ENCODE measurements at places on chromosomes 6 and 20. TPM values are rescaled to one million over a fixed set of nuclear protein-coding genes. Genes with fewer than 3 reads are reported as not detected.

DNA sequence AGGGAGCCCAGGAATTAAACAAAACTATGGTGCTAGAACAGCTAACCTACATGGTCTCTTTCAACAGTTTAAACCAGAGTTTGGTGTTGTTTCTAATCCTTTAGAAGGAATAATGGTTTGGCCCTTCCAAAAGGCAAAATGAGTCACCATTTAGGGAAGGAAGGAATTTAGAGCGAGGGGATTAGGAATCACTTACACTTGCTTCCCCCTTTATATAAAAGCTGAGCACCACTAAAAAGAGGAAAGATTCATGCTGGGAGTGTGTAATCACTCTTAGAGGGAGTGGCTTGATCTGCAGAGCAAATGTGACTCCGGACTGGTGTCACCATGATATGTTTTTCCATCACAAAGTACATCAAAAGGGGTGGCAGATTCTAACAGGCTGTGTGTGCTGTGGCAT, 63.6 kb downstream of the F13A1 start:
- DNase-seq, result no peak

DNA sequence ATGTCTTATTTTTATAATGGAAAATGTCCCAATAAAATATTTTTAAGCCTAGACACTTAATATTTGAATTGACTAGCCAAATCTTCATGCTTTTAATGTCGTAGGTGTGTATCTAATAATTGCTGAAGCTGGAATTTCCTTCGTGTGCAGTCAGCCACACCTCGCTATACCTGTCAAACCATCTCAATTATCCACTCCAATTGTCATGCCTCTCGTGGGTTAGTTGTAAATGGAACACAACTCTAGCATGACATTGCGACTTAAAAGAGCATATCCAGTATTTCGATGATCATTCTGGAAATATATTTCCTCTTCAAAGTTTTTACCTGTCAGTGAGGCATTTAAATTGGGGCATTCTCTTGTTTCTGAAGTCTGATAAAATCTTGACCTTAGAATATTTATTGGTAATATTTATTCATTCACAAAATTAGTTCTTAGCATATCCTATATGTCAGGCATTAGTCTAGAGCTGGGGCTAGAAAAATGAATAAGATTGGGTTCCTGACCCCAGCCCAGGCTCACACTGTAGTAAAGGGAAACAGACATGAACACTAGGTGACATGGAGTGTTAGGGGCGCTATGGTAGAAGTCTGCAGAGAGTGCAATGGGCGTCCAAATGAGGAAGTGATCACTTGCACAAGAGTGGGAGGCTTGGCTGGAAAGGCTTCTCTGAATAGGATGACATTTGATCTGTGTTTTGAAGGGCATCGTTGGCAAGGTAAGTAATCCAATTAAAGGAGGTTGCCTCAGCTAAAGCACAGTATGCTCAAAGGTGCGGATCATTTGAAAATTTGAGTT, 11.0 kb upstream of the CFAP206 start:
- no peak for DNase-seq

DNA sequence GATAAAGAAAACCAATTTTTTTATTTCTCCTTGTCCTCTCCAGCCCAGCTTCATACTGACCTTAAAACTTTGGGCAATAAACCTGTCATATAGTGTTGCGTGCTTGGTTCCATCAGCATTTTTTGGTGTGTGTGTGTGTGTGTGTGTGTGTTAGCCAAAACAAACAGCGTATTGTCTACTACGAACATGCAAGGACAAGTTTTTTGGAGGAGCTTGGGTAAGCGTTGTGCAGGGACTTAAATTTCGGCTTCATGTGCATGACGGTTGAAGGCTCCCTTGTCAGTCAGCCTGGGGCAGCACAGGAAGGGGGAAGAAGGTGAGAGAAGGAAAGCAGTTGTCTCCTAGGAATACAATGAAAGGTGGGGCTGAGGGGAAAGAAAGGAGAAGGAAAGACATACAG, 62.0 kb upstream of the PAX1 start:
- DNase-seq, result no peak

DNA sequence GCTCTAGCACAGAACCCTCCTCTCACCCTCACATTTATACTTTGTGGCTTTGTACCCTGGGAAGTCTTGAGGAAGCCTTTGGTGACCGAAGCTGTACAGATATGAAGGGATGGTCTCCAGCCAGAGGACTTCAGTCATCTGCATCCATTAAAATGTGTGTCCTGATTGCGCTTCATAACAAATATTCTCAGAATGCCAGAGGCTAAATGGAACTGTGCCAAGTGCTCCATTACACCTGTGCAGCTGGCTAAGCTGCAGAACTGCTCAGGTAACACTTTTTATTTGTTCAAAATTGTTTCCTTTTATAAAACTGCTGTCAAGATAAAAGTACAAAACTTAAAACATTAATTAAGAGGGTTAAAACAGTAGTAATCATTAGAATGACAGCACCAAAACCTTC, 22.3 kb downstream of the TPBG start:
- DNase-seq, result no peak

- DNase-seq, result no peak
Observed at GRCh38 chr20:48128436-48128835, 343.2 kb upstream of the SULF2 start.

DNA sequence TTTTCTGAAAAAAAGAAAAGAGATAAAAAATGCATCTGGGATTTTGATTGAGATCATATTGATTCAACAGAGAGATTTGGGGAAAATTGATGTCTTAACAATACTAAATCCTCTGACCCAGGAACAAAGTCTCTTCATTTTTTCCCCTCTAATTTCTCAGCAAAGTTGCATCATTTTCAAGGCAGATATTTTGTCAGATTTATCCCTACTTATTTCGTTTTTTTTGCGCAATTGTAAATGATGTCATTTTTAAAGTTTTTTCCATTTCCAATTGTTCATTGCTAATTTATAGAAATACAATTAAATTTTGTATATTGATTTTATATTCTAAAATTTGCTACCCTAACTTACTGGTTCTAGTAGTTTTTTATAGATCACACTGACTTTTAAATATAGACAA, 97.7 kb upstream of the TMEM170B start:
- no peak for DNase-seq

GRCh38 chr6:91281901-91282300, 695.0 kb upstream of the MAP3K7 start:
- no peak for DNase-seq

DNA sequence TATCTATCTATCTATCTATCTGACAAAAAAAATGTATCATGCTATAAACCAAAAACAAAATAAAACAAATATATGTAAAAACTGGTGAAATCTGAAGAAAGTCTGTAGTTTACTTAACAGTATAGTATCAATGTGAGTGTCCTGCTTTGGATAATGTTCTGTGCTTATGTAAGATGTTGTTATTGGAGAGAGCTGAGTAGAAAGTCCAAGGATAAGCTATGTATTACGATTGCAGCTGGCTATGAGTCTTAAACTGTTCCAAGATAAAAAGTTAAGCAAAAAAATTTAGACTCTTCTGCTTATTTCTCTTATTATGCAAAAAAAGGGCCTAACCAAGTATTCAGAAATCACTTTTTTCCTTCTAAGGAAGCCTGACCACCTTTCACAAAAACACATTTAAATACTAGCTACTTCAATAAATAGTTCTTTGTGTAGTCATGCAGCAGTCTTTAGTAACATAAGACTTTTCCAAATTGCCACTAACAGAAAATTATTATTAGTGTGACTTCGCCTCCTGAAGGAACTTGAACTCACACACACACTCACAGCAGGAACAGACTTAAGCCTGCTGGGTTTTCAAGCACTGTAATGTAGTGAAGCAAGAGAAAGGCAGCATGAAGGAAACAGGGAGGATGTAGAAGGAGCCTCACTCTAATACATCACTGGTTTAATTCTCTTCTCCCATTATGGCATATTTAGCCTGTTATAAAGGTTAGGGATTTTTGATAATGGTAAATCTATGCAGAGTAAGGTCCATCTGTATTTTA, 265.8 kb upstream of the GJE1 start:
- no peak for DNase-seq

- DNase-seq, result no peak
Observed at GRCh38 chr6:35973670-35974222, 50.7 kb downstream of the SLC26A8 start.

GRCh38 chr6:105990151-105990550, 96.0 kb upstream of the PRDM1 start:
- no peak for DNase-seq

DNA sequence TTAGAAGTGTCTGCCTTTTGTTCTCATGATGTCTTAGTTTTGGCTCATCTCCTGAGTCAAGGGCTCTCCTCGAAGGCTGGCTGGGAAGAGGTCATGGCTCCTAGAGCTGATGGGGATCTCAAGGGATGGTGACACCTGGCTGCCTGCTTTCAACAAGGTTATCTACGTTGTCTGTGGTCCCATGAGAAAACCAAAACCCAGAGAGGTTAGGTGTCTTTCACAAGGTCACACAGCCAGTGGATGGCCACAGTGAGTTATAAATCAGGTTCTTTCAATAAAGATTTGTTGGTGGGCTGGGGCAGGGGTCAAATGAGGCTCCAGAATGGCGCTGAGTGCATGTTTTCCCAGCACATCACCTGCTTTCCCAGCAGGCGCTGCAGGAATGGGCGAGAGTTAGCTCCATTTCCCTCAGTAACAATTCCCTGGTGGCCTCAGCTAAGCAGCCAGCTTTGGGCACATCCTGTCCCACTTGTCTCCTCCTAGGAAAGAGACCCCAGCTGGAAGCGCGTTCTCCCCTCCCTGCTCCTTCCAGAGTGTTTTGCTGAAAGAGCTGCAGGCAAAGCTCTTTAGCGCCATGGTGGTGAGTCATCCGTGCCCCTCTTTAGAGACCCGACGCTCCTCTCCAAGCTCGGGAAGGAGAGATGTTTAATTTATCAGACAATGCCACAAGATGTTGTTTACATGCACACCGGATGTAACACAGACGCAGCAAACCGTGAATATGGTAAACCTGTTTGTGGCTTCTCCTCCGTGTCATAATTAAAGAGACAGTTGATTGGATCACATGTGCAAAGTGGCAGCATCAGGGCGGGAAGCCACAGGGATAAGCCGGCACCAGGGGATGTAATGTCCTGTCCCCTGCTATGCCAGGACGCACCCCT, 109.7 kb downstream of the LRFN2 start:
- no peak for DNase-seq

DNA sequence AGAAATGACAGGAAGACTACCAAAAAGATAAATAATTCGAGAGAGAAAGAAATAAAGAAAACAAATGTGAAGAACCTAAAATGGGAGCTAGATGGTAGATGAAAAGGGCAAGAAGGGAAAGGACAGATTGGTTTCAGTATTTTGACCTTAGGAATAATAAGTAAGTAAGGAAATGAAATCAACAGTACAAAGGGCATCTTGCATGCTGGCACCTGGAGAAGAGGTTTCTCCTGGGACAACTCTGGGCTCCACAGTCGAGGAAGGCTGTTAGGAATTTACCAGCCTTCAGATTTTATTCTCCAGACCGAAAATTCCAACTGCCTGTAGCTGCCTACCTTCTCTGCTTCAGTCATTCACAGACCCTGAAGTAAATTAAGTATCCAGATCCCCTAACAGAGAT, 80.5 kb downstream of the SMLR1 start:
- no peak for DNase-seq

DNA sequence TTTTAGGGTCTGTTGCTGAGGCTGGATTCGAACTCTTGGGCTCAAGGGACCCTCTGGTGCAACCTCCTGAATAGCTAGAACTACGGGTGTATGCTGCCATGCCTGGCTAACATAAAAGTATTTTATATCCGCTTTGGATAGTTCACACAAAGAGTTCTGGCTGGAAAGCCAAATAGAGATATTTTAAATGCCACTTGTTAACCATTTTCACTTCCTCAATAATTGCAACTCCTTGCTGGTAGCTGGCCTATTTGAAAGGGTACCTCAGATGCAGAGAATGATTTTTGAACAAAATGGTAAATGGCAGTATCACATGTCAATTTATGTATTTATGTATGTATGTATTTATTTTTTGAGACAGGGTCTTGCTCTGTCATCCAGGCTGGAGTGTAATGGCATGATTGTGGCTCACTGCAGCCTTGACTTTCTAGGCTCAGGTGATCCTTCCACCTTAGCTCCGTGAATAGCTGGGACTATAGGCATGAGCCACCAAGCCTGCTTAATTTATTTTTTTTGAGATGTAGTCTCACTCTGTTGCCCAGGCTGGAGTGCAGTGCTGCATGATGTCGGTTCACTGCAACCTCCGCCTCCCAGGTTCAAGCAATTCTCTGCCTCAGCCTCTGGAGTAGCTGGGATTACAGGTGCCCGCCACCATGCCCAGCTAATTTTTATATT, 12.9 kb upstream of the JARID2 start:
- no peak for DNase-seq

- DNase-seq, result no peak
Observed at GRCh38 chr20:35296101-35296554, 3.9 kb upstream of the FAM83C start.

DNA sequence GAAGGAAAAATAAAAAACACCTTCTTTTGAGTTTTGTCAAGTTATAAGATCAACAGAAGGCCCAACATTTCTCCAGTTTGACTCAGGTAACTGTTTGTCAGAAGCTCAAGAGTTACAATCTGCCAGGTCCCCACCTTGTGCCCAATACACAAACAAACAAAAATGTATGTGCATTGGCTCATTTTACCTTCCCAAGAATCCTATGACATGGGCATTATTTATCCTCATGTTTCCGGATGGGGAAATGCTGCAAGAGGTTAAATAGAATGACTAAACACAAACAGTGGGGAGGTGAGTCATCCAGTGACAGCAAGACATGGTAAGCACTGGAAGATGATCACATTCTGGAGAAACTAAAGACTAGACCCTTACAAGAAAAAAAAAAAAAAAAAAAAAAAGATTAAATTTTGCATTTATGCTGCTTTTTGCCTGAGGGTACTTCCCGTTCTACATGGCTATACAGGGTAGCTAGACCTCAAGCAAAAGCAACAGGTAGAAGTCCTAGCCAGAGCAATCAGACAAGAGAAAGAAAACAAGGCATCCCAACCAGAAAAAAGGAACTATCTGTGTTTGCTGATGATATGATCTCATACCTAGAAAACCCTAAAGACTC, 23.6 kb upstream of the ANKRD60 start:
- no peak for DNase-seq

GRCh38 chr6:158475344-158476302, 84.3 kb upstream of the TMEM181 start:
- DNase-seq, result no peak

DNA sequence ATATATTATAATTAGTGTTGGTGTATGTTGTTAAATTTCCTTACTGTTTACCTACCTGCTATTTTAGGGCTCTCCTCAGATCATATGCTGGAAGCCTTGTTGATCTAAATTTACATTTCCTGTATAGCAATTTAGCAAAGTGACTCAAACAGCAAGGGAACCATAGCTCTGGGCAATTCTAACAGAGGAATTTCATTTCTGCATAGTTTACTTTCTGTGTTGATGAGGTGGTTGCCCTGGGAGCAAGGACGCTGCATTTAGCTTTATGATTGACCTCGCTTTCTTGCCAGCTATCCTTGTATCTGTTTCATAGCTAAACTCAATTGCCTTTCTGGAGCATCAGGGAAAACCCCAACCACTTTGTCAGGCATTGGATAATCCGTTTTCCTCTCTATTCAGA, 810.8 kb downstream of the GRIK2 start:
- DNase-seq, result no peak

GRCh38 chr6:43671801-43672690, 15.5 kb downstream of the MRPS18A start:
- no peak for DNase-seq

PDE10A gene
- 25.1 TPM for total RNA-seq

ZSCAN12 gene
- total RNA-seq, result 3.1 TPM

ITPR3 gene
- total RNA-seq, result 6.9 TPM

SERPINB1 gene
- total RNA-seq, result 26.4 TPM

ZSCAN16 gene
- 1.9 TPM for total RNA-seq

RUNX2 gene
- 3.1 TPM for total RNA-seq

VNN1 gene
- total RNA-seq, result 0.30 TPM

RIPPLY2 gene
- not detected for total RNA-seq

ULBP3 gene
- total RNA-seq, result 0.57 TPM

CFB gene
- total RNA-seq, result 5.0 TPM

RIMS1 gene
- 1.2 TPM for total RNA-seq

PACSIN1 gene
- 10.3 TPM for total RNA-seq

CST7 gene
- total RNA-seq, result 1.6 TPM

Measured in cardiac septum (tissue), 1 donor.